Hematopoietic multipotent progenitor cell (in vitro differentiated cells): ENCODE measurements at places on chromosomes 6 and 20. TPM values are rescaled to one million over a fixed set of nuclear protein-coding genes. Genes with fewer than 3 reads are reported as not detected.

SLC26A8 gene
- 0.27 TPM for total RNA-seq

DNA sequence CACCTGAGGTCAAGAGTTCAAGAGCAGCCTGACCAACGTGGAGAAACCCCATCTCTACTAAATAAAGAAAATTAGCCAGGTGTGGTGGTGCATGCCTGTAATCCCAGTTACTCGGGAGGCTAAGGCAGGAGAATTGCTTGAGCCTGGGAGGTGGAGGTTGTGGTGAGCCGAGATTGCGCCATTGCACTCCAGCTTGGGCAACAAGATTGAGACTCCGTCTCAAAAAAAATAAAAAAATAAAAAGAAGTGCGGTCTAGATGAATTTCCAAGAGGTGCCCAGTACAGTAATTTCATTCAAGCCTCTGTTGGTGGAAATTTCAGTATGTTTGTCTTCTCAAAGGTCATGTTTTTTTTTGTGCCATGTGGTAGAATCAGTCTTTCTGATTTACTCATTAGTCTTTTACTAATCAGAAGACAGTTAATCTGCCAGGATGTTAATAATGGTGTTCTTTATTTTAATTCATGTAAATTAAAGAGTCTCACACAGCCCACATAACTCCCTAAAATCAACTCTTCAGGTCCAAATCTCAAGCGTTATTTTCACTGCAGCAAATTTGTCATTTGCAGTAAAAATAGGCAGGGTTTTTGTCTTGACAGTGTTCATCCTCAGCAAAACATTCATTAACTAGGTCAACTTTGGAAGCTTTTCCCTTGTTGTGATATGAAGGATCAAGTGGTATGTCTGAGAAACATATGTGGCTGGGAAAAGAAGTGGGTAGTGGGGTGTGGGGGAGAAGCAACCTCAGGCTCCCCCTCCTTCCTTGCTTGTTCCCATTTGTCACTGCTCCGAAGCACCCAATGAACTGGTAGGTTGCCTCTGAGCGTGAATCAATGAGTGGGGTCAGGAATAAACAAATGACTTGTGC lies 13.3 kb downstream of the TP53INP2 start:
- DNase-seq: no peak

DNA sequence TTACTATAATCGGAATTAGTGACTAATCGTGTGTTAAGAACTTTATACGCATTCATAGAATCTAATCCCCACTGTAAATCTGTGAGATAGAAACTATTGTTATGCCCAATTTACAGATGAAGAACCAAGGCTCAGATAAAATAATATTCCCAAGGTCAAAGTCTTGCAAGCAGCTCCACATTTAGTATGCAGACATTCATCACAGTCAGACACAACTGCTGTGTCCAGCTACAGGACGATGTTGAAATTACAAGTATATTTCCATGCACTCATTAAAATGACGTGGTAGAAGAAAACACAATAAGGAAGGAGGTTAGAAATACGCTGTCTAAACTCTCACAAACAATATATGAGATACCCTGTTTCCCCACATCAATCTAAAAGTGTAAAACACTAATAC lies 82.5 kb downstream of the PREX1 start:
- no peak for DNase-seq

DNA sequence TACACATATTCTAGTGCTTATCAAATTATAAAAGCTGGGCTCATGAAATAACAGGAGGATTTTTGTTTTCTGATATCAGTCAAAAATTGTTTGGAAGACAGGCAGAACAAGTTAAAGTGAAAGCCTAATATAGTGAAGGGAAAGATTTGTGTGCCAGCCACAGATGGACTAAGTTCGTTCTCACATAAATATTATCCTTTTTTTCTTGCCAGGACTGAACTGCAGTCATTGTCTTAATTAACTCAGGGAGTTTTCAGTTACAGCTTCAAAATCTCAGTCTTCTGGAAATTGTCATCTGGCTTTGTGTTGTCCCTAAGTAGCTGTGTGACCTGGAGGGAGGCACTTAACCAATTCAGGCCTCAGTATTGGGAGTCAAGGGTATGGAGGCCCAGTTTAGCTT lies 40.7 kb downstream of the PLCB4 start:
- no peak for DNase-seq

BPIFA1 gene
- not detected for total RNA-seq

- DNase-seq: no peak
These were observed 32.1 kb downstream of the C20orf173 start for GRCh38 chr20:35497320-35497719.

DNA sequence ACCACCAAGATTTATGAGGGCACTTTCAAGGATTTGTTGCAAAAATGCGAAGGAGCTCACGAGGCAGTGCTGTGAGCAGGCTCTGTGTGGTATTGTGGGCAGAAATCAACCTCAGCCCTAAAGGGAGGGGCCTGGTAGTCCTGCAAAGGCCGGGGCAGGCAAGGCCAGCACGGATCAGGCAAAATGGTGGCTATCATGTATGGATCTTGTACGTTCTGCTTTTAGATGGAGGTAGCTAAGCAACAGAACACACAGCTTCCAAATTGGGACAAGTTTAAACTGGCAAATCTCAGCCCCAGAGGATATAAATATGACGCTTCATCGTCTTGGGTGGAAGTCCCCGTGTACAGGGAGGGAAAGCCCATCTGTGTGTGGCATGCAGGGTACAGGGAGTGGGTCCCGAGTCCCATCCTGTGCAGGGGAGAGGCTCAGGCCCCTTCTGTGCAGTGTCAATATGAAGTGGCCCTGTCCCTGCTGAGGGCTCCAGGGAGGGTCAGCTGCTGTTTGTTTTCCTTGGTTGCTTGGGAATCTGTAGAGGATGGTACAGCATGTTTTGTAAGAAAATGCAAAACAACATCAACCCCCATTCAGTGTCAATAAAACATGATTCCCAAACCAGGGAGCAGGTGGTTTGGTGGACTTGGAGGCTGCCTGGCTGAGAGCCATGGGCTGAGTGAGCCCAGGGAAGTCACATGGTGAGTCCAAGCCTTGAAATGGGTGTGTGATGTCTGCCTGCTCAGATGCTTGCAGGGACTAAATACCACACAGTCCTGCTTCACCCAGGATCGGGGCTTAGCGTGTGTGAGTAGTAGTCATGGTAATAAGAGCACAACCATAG lies 113.0 kb downstream of the SYCP2 start:
- DNase-seq: no peak

- no peak for DNase-seq
These were observed 26.1 kb upstream of the TINAG start for GRCh38 chr6:54282186-54282585.

DNA sequence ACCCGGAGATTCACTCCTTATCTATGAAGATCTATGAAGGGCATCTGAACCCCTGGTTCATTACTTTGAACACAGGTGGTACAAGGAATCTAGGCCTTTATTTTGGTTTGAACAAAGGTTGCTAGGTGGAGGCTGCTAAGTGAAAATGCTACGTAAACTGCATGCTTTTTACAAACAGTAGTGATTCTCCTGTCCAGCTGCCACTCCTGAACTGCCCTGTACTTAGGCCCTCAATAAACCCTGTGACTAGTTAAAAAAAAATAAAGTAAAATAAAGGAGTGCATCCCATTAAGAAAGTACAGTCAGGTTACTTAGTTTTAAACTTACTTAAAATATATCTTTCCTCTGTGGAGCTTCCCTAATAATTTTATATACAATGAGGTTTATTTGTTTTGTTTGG lies 27.7 kb upstream of the ARG1 start:
- no peak for DNase-seq

JPH2 gene
- under 0.01 TPM for total RNA-seq

GRCh38 chr6:153840039-153840850 lies 198.8 kb upstream of the OPRM1 start:
- no peak for DNase-seq

- DNase-seq: no peak
These were observed 106.3 kb upstream of the NXT1 start for GRCh38 chr20:23244156-23244915.

TCP11 gene
- total RNA-seq: 2.2 TPM

VSTM2L gene
- not detected for total RNA-seq

DNA sequence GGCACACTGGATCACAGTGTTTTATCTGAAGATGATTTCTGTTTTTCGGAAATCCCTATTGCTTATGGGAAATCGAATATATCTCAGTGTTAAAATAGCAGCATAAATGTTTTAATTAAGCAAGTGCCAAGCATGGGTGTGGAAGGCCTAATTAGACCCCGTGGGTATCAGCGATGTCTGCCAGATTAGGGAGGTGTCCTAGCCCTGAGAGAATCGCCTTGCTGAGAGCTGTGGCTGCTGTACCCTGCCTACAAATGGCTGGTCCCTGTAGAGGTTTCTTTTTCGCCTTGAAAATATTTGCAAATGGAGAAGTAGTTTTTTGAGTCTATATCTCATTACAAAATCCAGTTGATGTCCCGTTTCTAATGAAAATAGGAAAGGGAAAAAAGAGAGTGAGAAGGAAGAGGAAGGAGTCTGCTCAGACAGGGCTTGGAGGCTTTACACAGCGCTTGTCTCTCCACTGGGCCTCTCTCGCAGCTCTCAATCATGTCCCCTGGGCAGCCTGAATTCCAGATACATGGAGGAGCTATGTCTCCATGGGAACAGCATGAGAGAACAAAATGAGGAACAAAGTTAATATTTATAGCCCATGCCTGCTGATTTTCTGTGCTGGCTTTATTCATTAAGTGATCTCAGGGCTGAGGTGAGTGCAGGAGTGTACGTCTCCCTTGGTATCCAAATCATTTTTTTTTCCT lies 35.2 kb upstream of the BCLAF1 start:
- DNase-seq: peak; percentile 52

DNA sequence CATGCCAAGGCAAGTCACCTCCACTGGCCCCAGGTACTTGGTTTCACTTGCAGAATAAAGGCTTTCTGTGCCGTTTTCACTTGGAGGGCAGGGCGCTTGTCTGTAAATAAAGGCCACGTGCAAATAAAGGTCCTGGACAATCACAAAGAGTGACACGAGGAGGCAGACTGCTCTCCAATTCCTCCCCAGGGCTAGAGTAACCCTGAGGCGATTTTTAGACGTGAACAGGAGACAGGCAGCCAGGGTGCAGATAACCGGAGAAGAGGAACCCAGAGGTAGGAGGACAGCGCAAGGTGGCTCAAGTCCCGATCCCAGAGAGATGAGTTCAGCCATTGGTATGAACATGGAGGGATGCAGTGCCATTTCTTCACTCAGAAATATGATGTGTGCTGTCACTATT lies 327.4 kb downstream of the KIF16B start:
- no peak for DNase-seq

MAP7 gene
- total RNA-seq: 30.4 TPM
